Esophagus squamous epithelium (tissue), 5 donors: ENCODE measurements at places on chromosomes 6 and 20.

- DNase-seq = no peak
Measured at GRCh38 chr20:15380770-15381169, 1043.4 kb upstream of the FLRT3 start.

DNA sequence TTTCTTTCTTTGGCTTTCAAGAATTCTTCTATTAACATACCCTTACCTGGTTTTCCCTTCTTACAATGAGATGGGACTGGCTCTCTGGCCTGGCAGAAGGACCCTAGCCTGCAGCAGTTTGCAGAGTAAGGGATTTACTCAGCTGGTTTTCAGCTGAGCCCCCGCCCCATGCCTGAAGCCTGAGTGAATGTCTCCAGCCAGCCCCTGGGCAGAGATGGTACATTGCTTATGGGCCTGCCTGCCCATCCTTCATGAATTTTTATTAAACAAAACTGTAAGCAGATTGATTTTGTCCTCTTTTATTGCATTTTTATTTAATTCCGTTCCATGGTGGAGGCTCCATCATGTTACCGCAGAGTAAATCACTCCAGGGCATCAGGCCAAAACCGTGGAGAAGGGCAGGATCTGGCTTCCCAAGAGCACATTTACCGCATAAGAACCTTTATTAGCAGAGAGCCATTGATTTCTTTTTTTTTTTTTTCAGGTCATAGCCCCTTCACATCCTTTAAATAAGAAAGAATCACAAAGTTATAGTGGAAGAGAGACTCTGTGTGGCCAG, 316.2 kb downstream of the DHX35 start:
- no peak for DNase-seq

DNA sequence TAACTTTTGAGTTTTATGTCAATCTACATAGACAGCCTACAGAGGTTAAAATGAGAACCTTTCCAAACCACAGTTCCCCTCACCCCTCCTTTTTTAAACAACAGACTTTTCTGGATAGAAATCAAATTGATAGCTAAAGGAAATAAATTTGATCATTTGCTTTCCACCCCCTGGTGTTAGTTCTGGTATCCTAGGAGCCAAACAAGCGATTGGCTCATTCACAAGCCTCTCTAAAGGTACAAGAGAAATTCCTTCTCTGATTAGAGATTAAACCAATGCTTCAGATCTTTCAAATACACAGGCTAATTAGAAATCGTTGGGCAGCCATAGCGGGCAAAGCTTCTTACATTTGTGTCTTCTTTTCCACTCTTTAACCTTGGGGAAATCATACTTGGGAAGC, 232.3 kb downstream of the TBC1D7 start:
- DNase-seq = no peak

DNA sequence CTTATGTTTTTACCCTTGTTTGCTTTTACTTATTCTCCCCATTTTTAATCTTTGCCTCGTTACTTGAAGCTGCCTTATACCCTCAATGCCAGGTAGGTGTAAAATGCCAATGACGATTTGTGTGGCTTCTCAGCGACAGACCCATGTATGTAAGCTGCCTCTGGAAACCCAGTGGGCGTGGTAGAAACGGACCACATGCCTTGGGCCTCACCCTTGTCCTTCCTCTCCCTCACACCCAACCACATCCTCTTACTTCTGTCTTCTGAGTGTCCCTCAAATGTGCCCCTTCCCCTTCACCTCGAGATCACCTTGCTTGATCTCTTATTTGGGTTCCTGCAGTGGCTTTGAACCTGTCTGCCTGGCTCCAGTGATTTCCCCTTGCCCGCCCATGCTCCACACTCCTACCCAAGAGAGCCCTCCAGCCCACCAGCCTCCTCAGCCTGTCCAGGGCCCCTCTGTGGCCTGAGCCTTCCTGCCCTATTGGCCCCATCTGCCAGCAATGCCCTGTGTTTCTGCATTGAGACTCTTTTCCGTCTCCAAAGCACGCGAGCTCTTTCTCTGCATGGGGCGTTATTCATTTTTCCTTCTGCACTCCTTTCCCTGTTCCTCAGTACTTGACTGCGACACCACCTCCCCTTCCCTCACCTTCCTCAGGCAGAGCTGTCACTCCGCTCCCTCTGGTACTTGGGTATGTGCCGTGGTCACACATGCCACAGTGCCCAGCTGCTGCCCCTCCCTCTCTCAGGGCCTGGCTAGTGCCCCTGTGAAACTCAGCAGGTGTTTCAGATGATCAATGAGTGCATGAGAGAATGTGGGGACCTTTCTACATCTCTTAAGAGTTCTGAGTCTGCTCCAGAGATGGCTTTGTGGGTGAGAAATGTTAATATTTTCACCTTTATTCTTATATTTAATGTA, 115.4 kb downstream of the SLX4IP start:
- DNase-seq = no peak

GRCh38 chr20:34987288-34988190, 31.9 kb downstream of the MYH7B start:
- DNase-seq = no peak

- DNase-seq = no peak
Measured at GRCh38 chr6:12196326-12196936, 93.7 kb upstream of the EDN1 start.

DNA sequence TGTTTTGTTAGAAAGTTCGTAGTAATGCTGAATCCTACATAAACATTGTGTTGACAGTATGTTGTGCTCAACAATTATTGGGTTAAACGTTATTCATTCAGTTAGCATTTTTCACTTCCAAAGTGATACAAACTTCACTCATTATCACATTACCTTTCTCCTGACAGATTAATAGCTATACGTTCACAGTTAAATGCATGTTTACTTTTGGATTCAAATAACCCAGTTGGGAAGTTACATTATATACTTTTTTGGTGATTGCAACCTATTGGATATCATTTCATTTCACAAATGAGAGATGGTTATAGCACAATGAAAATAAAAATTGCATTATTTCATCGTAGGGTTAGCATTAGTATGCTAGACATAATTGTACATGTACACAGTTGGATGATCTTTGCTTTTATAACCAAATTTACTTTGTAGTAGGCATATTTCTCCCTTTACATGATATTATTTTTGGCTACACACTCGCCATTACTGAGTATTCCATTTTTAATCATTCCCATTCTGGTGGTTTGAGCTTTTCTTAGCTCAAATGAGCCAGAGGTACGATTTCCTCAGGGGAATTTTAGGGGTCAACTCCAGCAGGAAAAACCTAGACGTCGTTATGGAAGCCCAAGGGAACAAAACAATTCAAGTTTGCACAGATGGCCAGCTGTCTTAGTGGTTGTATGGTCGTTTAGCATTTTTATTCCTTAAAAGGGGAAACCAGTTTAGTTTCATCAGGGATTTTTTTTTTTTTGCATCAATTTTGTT, 2.1 kb upstream of the HIVEP1 start:
- no peak for DNase-seq

DNA sequence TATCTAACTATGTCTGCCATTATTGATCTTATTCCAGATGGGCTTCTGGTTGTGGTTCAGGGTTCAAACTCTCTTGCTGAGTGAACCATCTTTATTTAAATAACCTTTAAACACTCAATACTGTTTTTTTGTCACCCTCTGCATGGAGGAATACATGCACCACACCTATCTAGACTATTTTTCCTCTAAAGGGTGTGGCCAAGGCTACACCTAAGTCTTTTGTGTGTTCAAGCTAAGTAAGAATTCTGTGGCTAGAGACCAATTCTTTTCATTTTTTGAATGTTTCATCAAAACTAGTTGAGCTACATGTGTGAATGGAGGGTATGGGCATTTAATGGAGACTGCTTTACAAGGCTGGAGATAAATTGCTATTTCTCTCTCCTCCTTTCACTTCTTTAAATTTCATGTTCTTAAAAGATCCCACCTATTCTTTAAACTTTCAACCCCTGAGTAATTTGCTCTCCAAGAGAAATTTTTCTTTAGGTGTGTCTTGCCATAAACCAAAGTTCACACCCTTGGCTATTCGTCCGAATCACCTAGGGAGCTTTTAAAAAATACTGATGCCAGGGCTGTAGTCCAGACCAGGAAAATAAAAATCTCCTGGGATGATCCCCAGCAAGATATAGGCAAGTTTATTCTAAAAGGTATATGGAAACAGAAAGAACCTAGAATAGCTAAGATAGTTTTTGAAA, 24.8 kb upstream of the MBOAT1 start:
- no peak for DNase-seq

- no peak for DNase-seq
Measured at GRCh38 chr20:34074101-34074760, 37.8 kb downstream of the EIF2S2 start.

DNA sequence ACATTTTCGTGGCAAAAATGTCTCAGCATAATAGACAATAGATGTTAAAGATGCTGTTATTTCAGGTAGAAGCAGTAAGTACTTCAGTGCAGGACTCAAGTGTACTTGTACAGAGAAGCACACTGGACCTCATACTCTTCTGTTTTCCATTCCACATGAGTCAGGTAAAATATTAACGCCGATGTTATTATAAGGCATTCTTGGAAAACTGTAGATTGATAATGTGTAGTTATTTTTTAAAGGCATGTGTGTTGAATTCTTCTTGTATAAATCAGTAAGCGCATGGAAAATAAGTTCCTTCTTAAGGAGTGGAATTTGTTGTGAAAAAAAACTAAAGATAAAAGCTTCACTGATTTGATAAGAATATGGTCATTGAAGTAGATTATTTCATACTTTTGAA, 45.8 kb downstream of the DOP1A start:
- no peak for DNase-seq

DNA sequence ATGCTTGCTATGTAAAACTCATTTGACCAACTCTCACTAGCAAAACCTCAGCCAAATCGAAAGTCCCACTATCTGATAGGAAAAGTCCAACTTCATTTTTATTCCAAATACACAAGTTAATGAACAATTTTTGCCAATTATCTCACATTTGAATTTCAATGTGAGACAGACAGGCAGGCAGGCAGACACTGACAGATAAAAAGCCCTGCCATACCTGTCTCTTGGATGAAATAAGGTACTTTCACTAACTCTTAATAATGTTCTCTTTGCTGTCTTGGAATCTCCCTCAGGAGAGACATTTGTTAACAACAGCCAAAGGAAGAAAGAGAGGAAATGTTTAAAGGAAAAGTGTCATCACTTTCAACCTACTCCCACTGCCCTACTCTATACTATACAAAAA, 82.0 kb downstream of the RNGTT start:
- no peak for DNase-seq

GRCh38 chr6:56759521-56759920, 116.8 kb upstream of the DST start:
- DNase-seq = no peak

GRCh38 chr6:124684621-124685020, 277.6 kb upstream of the RNF217 start:
- DNase-seq = no peak

GRCh38 chr6:32112431-32112980, 3.4 kb upstream of the TNXB start:
- DNase-seq = no peak

GRCh38 chr6:105275542-105275941, 95.7 kb upstream of the POPDC3 start:
- DNase-seq = no peak

- DNase-seq = no peak
Measured at GRCh38 chr6:150902142-150902776, 36.8 kb downstream of the MTHFD1L start.

GRCh38 chr6:53495506-53496499, 49.1 kb downstream of the GCLC start:
- no peak for DNase-seq

DNA sequence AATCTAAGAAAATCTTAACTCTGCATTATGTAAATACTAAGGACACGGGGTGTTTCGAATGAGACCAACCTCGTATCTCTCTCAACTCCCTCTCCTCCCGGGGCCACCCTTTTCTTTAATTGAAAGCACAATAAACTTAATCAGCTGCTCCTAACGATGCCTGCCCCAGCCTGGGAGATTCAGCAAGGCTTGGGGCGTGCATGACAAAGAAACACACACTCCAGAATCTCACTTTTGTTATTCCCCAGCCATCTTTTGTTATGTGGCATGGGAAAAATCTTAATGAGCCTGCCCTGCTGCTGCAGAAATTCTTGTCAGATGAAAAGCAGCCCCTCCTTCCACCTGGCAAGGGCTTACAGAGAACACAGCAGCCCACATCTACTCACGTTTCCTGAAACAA, 117.4 kb downstream of the TTLL2 start:
- no peak for DNase-seq

DNA sequence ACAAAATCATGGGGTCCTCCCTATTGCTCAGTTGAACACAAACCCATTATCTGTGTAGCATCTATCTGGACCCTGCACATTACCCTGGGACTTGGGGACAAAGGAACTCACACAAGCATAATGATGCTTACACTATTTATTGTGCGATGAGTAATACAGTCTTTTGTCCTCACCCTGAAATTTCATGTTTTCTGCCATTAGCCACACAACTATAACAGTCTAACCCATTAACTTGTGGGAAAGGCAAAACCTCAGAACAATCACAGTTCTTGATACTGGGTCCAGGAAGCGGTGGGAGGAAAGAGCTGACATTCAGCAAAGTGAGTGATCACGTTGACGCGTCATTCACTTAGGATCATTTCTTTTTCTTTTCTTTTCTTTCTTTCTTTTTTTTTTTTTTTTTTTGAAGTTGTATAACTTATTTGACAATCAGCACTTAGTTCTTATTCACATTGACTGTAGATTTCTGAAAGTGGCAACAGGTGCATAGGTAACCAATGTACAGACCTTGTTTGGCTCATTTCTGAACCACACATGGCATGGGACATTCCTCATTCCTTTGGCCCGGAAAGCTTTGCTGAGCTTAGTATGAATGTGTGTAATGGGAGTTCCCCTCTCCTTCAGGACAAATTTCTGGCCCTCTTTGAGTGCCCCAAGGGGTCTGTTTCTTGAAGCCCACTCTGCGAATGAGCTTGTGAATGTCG, 94.8 kb upstream of the CNKSR3 start:
- no peak for DNase-seq

DNA sequence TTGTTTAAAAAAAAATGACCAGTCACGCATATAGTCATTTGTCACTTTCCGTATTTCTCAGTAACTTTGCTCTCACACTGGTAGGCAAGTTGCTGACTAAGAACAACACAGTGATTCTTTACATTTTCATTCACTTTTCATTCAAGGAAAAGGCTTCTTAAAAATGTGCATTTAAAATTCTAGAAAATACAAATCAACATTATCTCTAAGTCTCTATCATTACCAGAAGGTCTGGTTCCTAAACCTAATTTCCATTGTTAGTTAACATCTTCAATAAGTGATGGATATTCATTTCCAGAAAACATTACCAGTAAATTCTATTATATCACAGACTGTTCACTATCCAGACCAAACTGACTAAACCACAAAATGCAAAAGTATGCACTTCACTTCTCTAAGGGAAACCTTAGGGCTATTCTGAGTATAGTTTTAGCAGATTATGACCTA, 115.3 kb downstream of the AHI1 start:
- DNase-seq = no peak

GRCh38 chr6:110563711-110564110, 87.3 kb upstream of the SLC22A16 start:
- DNase-seq = no peak

GRCh38 chr6:2819978-2820377, 21.7 kb downstream of the SERPINB1 start:
- DNase-seq = no peak
